Daoy (cell line): ENCODE measurements at places on chromosomes 12 and 14.
A peak's percentile ranks its signal among the peaks of the same experiment; 100 is the strongest.

- no peak for DNase-seq
Observed at GRCh38 chr12:85639834-85640233, 196.4 kb downstream of the RASSF9 start.

DNA sequence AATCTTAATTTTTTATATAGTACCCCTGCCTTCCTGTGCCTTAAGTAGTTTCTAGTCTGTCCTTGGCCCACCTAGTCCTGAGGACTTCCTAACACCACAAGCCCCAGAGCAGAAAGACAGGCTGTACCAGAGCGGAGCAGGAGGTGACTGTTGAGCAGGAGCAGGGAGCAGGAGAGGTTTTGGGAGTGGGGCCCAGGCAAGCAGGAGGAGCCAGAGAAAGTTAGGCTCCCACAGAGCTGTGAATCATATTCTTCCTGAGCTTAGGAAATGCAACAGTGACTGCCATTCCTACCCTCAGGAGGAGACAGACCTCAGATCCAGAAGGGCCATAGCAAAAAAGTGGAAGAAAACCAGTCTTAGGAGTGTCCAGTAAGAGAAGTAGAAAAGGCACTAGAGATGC, 28.3 kb upstream of the COL2A1 start:
- DNase-seq = no peak

GRCh38 chr12:23139026-23139425, 514.1 kb downstream of the ETNK1 start:
- no peak for DNase-seq

DNA sequence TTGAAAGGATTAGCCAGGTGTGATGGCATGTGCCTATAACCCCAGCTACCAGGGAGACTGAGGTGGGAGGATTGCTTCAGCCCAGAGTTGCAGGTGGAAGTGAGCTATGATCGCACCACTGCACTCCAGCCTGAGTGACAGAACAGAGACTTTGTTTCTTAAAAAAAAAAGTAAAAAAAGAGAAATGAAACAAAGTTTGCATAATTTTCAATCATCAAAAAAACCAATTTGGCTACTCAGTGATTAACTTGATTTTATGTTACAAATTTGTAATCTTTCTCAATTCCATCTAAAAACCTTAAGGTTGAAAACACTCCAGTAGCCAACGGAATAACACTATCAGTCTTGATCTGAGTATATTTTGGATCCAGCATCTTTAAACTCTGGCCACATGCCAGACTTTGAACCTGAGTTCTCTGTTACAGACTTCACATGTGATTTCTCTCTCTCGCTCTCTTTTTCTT, 12.6 kb upstream of the DENND5B start:
- no peak for DNase-seq

DNA sequence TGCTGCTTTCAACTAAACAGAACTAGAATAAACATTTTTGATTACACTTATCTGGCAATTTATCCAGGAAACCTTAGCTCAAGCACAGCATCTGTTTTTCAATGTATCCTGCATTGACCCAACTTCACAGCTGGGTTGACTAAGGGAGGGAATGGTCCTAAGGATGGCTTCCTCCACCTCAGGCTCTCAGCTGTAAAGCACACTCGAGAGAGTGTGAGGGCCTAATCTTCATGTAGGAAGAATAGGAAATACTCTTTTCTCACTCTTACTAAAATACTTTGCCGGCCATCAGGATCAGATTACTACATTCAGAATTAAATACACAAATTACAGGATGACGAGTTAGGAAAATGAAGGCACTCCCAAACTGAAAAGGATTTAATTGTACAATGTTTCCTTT, 7.2 kb downstream of the SETD3 start:
- no peak for DNase-seq

DNA sequence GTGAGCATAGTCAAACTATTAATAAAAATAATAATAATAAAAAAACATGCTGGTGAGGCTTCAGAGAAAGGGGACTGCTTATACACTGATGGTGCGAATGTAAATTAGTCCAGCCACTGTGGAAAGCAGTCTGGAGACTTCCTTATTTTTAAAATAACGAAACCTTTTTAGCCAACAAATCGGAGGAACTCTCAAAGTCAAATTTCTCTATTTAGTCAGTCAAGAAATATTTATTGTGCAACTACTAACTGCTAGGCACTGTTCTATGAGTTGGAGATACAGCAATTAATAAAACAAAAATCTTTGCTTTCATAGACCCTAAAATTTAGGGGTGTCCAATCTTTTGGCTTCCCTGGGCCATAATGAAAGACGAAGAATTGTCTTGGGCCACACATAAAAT, 10.8 kb downstream of the TAOK3 start:
- DNase-seq = no peak

DNA sequence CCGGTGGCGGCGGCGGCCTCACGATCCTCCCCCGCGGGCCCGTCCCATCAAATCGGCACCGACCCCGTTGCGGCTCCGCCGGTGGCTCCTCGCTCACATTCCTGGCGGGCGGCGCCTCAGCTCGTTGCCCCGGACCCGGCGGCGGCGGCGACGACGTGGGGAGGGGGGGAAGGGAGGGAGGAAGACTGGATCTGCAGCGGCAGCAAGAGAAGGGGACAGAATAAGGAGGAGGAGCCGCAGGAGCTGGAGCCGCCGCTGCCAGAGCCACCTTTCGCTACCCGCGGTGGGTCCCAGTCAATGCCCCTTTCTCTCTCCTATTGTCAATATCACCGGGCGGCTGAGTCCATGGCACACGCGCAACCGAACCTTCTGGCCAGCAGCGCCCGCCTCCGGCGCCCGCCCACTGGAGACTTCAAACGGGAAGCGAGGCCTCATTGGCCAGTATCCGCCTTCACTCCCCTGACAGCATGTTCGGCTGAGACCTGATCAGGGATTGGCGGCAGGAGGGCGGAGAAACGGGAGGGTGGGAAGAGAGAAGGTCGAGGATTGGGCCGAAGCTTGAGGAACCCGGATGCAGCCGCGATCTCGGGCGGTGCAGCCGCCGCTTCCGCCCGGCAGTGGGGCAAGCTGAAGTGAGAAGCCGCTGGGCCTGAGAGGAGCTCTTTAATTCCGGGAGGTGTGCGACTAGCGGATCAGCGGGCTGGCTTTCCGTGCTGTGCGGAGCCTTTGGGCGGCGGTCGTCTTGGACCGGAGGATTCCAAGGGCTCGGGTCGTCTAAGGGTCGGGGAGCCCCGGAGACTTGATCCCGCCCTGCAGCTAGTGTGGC, at the start of gene PPP2R5E:
Gene PPP2R5E (minus strand): TSS at position 378 of the 826 bp plus-strand sequence. CDS start 3,692 bp downstream, outside the sequence.
- peak; percentile 100 for DNase-seq
